ENCODE measurements at places on chromosomes 4 and X. TPM values are rescaled to one million over a fixed set of nuclear protein-coding genes. Genes with fewer than 3 reads are reported as not detected.

DNA sequence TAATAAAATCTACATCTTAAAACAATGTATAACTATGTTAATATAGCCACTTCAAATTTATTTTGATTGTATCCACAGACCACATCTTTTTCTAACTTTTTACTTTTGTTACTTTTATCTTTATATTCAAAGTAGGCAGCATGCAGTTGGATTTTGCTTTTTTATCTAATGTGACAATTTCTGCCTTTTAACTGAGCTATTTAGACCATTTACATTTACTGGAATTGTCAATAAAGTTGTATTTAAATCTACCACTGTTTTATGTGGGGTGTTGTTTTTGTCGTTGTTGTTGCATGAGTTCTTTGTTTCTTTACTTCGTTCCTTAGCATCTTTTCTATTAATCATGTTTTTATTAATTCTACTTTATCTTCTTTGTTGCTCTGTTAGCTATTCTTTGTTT, 42.0 kb downstream of the NEUROG2 start:
- DNase-seq, result no peak

DNA sequence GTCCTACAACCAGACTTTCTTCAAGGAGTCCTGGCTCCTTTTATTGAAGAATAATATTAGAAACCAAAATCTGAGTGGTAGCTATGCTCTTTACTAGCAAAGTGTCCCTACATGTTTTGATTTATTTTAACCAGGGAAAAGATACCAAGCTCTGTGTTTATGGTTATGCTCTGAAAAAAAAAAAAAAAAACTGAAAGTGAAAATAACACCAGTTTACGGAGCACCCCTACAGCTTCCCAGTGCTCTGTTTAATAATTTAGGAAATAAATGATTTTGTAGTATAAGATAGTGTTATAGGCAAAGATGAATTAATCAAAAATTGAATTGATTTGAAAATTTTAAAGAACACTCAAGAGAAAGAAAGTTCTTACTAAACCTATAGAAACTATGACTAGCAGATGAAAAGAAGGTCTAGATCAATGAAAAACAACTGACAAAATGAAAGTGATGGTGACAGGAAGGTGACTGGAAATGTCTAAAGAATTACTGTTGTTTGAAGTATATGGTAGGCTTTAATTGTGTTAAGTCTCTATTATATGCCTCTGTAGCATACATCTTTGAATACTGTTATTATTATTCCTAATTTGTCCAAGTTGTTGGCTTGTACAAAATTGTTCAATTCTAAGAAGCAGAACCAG, 1698.4 kb upstream of the PCDH10 start:
- no peak for DNase-seq

DNA sequence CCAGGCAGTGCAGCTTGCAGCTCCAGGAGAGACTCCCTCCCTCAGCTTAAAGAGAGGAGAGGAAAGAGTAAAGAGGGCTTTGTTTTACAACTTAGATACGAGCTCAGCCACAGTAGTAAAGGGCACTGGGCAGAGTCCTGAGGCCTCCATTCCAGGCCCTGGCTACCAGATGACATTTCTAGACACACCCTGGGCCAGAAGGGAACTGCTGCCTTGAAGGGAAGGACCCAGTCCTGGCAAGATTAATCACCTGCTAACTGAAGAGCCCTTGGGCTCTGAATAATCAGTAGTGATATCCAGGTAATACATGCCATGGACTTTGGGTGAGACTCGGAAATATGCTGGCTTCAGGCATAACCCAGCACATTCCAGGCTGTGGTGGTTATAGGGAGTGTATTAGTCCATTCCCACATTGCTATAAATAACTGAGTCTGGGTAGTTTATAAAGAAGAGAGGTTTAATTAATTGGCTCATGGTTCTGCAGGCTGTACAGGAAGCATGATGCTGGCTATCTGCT, 15.3 kb upstream of the SLC16A2 start:
- DNase-seq, result no peak

DNA sequence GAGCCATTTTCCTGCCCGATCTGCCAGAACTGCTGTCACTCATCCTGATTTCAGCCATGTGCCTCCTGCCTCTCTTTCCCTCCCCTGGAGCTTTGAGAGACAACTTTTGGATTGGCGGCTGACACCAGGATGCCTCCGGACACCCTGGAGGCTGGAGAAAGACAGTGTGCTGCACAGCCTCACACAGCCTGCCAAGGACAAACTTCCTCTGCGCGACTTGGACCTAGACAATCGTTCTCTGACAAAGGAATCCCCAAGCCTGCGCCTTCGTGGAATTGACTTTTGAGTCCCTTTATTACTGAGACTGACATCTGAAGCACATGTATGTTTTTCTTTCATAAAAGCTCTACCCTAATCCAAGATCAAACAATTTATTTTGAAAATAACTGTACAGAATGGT, 10.8 kb upstream of the LDB2 start:
- DNase-seq, result no peak

- DNase-seq, result no peak
Measured at GRCh38 chr4:53465281-53465680, 87.8 kb downstream of the FIP1L1 start.

DNA sequence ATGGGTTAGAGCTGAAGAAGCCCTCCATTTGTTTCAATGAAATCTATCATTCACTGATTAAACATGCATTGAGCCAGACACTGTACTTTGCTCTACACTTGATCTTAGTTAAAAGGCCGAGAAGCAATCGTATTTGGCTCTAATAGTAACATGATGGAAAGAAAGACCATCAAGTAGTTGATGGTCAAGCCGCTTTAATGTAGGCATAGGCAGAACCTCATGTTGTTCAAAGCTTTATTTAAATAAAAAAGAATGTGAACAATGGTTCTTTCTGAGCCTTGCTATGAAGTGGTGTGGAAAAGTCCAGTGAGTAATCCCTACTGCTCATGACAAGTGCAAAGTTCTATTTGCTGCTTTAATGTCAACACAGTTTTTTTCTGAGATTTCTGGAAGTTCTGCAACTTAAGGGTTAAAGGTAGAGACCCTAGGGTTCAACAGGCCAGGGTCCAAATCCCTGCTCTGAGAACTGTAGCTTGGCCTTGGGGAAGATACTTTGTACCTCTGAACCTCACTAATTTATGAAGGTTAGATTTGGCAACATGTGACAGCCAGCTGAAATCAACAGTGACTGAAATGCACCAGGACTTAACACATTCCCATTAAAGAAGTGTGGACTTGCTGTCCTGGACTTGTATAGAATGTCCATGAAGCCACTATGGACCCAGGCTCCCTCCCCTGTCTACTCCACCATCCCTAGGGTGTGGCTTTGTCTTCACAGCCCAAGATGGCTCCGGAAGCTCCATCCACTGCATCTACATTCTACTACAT, 17.9 kb upstream of the LAP3 start:
- no peak for DNase-seq

GRCh38 chr4:6942238-6942800, 32.7 kb downstream of the TBC1D14 start:
- no peak for DNase-seq

- DNase-seq, result no peak
Measured at GRCh38 chr4:36187723-36188333, 56.5 kb downstream of the ARAP2 start.

DNA sequence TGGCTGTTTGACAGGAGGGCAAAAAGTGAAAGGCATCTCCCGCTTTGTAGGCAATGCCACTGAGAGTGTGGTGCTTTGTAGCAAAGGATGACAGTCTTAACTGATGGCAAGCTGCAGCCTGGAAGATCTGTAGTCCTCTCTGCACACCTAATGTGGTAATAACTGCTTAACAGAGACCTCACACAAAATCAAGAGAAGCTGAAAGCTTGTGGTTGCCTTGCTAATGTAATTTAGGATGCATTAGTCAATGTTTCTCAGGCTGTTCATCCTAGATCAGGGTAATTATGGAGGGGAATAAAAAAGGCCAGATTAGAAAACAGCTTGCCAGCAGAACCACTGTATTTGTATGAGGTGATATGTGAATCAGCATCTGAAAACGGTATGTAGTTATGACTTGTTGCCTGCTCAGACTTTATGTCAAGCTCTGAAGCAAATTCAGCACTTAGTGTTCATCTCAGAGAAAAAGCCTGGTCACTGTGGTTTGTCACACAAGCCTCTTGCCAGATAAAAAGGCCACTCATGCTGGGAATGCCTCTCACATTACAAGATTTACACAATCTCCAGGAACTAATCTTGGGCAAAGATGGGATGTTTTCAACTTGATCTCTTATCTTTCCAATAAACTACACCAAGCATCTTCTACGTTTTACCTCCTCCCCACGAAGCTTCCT, 130.8 kb downstream of the ENOX2 start:
- DNase-seq, result no peak

- DNase-seq, result no peak
Measured at GRCh38 chrX:75107863-75108509, 48.1 kb downstream of the ABCB7 start.

DNA sequence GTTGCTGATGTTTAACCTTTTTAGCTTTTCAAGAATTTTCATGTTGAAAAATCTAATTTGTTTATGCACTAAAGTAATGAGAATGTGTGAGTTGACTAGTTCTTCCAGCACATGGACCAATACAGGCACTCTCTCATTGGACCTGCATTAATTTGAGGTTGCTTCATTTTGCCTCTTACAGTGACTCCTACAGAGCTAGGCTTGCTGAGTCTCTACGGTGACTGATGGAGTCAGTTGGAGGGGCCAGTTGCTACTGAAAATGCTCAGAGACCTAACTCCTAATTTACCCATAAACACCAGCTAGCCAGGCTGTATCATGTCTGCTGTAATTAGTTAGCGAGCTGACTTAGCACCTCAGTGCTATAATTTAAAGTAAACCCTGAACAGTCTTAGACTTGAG, 10.9 kb downstream of the MTHFD2L start:
- DNase-seq, result no peak

GRCh38 chr4:127327491-127327890, 305.3 kb upstream of the INTU start:
- DNase-seq, result no peak

GRCh38 chr4:129327637-129328036, 231.7 kb downstream of the C4orf33 start:
- no peak for DNase-seq

DNA sequence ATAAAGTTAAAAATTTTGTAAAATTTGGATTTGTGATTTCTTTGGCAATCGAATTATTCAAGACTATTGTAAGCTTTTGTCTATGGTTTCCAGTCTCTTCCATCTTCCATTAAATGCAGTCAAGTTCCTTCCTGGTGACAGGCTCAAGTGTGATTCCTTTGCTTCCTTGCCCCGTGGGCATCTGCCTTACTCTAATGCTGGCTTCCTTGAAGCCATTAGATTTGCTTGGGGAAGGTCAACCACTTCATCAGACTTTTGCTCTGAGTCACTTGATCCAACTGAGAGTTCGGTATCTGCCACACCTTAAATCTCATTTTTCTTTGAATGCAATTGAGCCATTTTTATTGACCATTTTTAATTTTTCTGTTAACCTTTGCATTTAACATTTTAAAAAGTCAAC, 648.8 kb downstream of the SPOCK3 start:
- no peak for DNase-seq

- DNase-seq, result no peak
Measured at GRCh38 chr4:76740866-76741662, 156.9 kb downstream of the SOWAHB start.

DNA sequence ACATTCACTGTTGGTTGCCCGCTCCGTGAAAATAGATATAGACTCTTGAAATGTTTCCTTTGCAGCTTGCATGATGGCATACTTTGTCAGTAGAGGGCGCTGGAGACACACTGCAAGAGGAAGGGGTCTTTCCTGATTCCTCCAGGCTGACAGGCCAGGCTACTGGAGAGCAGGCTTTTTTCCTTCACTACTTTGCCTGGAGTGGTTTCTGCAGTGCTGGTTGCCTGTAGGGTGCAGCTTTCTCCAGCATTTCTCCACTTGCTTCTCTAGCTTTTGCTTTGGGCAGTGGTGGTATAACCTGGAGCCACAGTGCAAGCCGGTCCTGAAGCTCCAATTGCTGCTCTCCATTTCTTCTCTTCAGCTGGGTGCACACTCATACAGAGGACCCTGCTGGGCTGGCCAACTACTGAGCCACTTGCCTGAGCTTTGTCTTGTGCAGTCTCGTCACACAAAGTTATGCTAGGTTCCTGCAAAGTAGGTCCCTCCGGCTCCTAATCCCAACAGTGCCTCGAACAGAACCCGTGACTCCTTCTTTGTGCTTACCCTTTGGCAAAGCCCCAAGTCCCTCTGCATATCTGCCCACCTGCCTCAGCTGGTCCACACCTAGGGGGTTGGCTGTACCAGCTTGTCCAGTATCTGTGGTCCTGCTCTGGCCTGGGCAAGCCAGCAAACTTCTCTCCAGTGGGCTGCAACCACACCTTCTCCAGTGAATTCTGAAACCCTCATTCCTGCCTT, 46.3 kb downstream of the RASSF6 start:
- no peak for DNase-seq

GRCh38 chr4:187903700-187904099, 91.9 kb upstream of the ZFP42 start:
- DNase-seq, result no peak

DNA sequence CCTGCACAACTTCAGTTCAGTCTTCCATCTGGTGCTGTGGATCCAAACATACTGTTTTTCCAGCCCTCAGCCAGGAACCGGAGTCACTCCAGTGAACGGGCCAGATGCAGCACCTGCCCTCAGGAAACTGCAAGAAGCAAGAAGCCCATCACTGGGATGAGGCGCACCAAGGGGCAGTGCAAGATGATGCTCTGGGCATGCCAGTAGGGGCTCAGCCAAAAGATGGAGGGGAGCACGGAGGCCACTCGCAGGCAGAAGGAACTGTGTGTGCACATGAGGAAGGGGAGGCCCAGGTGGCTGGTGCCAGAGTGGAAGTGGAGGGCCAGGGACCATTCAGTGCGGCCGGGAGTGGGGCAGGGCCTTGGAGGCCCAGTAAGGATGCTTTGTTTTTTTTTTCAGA, 161.7 kb upstream of the MAMLD1 start:
- peak; percentile 71 for DNase-seq

GSX2 gene
- not detected for total RNA-seq

HTRA3 gene
- total RNA-seq, result 58.5 TPM

GUCY2F gene
- total RNA-seq, result not detected

COX7B2 gene
- total RNA-seq, result not detected

EFHC2 gene
- total RNA-seq, result 0.29 TPM

PNCK gene
- total RNA-seq, result 1.4 TPM

KIT gene
- total RNA-seq, result 7.8 TPM

MTNR1A gene
- total RNA-seq, result not detected

CCNA2 gene
- total RNA-seq, result 0.39 TPM

TLR1 gene
- 25.4 TPM for total RNA-seq

BEX5 gene
- total RNA-seq, result 1.2 TPM

SSR4 gene
- total RNA-seq, result 191 TPM

PPARGC1A gene
- 9.7 TPM for total RNA-seq

CLNK gene
- not detected for total RNA-seq

RAB33A gene
- total RNA-seq, result 3.4 TPM

DCAF8L2 gene
- not detected for total RNA-seq

DUX4 gene
- not detected for total RNA-seq

SSX2 gene
- total RNA-seq, result not detected

LIMCH1 gene
- total RNA-seq, result 113 TPM
